ENCODE measurements at places on chromosomes 13 and 19. TPM values are rescaled to one million over a fixed set of nuclear protein-coding genes. Genes with fewer than 3 reads are reported as not detected.

DNA sequence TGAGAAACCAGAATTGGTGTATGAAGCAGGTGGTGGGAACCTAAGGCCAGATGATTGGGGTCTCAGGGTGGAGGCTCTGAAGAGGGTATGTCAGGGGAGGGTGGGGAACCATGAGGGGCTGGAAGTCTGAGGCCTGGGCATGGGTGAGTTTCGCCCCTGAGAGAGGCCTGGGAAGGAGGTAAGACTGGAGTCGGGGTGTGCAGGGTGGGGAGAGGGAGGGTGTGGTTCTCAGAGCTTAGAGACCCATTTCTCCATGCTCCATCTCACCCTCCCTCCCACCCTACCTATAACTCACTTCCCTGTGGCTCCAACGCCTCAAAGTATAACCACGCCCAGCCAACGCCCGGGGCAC, 1.0 kb upstream of the KLHL26 start:
- peaks cover 9% of the 10 kb centered on the region for H3K4me1 ChIP-seq
- H3K27me3 ChIP-seq: no peaks in the 10 kb centered on the region
- DNase-seq: no peak
- no peak overlapping the region for H3K4me3 ChIP-seq
- no peaks in the 10 kb centered on the region for H3K36me3 ChIP-seq

Gene MRPL4
- total RNA-seq: 169 TPM

- no peak overlapping the region for H3K4me3 ChIP-seq
- no peak for DNase-seq
- no peaks in the 10 kb centered on the region for H3K27me3 ChIP-seq
Observed at GRCh38 chr13:112981451-112981850, 12.4 kb downstream of the MCF2L start.

DNA sequence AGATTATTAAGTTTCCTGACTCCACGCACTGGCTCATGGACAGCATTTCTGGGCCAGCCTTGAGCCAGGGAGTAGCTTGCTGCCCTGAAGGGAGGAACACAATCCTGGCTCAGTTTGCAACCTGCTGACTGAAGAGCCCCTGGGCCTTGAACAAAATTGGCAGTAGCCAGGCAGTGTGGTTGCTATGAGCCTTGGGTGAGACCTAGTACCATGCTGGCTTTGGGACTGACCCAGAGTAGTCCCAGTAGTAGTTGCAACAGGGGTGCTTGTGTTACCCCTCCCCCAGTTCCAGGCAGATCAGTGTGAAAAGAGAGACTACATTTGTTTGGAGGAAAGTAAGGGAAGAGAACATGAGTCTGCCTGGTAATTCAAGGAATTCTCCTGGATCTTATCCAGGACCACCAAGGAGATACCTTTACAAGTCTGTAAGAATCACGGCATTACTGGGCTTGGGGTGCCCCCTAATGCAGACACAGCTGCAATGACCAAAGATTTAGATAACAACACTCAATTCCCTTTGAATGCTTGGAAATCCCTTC, 22.0 kb downstream of the ITGBL1 start:
- no peak overlapping the region for H3K27ac ChIP-seq
- H3K27me3 ChIP-seq: no peaks in the 10 kb centered on the region
- no peaks in the 10 kb centered on the region for H3K4me1 ChIP-seq
- H3K36me3 ChIP-seq: no peaks in the 10 kb centered on the region
- no peak overlapping the region for H3K4me3 ChIP-seq
- no peak for DNase-seq
